ENCODE measurements at places on chromosomes 2 and 18.
A peak's percentile ranks its signal among the peaks of the same experiment; 100 is the strongest.

DNA sequence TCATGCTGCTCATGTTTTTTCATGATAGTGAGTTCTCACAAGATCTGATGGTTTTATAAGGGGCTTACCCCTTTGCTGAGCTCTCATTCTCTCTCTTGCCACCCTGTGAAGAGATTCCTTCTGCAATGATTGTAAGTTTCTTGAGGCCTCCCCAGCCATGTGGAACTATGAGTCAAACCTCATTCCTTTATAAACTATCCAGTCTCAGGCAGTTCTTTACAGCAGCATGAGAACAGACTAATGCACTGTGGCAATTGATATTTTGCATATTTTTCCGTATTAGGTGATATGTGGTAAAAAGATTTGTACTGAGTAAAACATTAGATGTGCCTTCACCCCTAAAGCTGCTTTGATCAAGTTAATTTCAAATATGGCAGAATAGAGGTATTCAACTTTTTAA is 48.8 kb downstream of the RAB27B start:
- no peak for DNase-seq

GRCh38 chr2:54350426-54350825 is 94.4 kb upstream of the TSPYL6 start:
- DNase-seq = no peak

DNA sequence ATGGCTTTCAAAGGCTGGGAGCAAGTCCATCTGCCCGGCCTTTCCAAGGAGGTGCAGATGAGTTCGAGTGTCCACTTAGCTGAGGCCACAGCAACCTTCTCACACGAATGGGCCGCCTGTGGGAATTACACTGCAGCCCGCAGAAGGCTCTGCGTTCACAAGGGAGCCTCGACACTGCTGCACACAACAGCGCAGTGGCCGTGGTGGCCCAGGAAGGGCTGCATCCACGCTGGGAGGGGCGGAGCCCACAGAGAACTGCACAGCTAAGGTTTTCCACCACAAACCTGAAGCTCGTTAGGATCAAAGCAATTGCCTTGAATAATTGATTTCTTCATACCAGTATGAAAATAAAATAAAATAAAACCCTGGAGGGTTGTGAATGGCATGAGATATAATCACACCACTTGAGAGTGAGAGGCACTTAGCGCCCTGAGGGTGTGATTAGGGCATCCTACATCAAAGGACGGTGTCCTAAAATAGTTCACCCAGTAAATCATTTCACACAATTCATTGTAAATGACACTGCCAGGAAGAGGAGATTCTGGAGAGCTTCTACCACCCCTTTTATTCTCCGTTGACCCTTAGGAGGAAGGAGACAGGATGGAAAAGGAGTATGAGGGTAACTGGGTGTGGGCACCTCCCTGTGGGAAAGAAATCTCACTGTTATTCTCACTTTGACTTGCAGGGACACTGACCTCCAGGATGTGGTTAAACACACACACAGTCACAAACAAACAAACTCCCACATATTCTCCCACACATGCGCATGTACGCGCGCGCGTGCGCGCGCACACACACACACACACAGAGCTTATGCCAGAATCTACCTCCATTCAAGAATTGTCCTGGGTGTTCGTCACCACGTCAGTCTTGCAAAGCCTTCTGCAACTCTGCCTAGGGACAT is 256.6 kb upstream of the ID2 start:
- no peak for DNase-seq

GRCh38 chr18:42801706-42802105 is 313.8 kb downstream of the RIT2 start:
- no peak for DNase-seq

DNA sequence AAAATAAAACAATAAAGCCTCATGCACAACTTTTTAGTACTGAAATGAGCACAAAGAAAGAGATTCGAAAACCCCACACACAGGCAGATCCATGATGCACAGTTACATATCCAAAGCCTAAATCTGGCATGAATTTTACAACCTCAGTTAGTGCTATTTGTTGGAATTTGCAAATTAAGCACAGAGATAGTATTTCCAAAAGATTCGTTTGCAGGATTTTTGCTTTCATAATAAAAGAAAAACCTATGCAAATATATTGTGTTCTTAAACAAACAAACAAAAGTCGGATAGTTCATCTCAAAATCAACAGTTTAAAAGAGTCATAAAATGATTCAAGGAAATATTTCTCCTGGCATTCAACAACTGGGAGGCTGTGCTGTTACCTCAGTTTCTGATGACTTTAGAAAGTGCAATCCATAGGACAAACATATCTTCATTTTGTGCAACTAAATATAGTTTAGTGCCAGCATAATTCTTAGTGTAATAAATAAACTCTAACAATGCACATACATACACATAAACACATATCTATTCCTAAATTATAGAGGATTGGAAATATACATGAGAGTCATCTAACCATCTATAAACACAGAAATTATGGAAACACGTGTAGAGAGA is 10.8 kb downstream of the PAX3 start:
- no peak for DNase-seq

DNA sequence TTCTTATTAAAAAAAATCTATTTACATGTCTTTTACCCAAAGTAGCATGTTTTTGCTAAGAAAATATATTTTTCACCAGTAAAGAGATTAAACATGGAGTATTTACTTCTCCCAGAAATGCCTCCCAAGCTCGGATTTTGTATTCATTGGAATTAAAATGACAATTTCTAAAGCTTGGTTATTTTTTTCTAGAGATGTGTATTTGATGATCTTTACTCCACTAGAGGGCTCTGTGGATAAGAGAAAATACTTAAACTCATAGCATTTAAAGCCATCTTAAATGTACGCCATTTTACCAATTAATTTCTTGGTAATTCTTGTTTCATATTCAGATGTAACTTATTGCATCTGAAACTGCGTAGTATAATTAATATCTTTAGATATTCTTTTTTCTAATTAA is 461.4 kb downstream of the GALR1 start:
- DNase-seq = no peak

GRCh38 chr2:176960061-176960460 is 252.5 kb upstream of the HNRNPA3 start:
- no peak for DNase-seq

- no peak for DNase-seq
Observed at GRCh38 chr18:49857708-49858107, 44.4 kb upstream of the ACAA2 start.

- no peak for DNase-seq
Observed at GRCh38 chr2:134783912-134784311, 54.5 kb upstream of the ACMSD start.

DNA sequence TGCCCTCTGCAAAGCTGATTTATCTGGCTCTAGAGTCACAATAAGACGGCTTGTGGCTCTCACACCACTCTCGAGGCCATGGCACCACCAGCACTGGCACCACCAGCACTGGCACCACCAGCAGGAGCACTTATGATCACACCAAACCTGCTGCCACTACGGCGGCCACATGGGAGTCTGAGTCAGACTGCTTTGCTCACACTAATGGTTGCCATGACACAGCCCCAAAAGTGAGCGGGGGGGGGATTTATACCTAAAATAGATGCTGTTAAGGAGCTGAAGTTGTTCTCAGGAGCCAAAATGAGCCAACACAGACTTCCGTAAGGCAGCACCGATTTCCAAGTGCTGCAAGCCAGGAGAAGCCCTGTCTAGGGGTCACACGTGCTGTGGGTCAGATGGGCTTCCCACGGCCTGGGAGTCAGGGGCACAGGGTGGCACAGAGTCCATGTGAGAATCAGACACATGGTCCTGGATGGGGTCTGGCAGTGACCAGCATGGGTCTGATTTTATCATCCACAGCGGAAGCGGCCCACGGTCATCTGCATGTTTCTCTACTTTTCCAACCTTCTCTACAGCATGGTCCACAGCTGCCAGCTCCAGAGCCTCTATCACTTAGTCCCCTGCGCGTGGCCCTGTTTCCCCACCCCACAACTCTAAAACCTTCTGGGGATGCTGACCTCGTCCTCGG is 16.7 kb downstream of the DNMT3A start:
- peak; percentile 41 for DNase-seq

GRCh38 chr2:122710049-122710448 is 954.6 kb downstream of the TSN start:
- no peak for DNase-seq

GRCh38 chr2:19238440-19239060 is 119.9 kb downstream of the OSR1 start:
- DNase-seq = no peak

DNA sequence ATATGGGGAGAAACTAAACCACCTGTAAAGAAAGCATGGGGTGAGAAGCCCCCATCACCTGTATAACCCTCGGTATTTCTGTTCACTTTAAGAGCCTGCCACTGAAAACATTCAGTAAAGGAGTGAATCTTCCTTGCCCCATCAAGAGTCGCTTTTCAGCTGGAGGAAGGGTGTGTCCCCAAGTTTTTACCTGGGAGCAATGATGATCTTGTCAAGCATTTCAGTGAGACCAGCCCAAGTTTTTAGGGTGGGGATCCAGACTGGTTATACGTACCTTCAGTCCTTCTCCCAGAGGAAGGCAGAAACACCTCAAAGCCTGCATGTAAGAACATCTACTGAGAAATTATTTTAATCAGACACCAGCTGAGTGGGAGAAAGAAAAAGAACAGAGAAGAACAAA is at the start of gene DSG1:
TSS of gene DSG1 (plus strand) at position 301 of the 400 bp plus-strand sequence. CDS start 141 bp downstream, outside the sequence.
- no peak for DNase-seq

GRCh38 chr2:39150102-39150562 is 29.3 kb upstream of the SOS1 start:
- DNase-seq = no peak

DNA sequence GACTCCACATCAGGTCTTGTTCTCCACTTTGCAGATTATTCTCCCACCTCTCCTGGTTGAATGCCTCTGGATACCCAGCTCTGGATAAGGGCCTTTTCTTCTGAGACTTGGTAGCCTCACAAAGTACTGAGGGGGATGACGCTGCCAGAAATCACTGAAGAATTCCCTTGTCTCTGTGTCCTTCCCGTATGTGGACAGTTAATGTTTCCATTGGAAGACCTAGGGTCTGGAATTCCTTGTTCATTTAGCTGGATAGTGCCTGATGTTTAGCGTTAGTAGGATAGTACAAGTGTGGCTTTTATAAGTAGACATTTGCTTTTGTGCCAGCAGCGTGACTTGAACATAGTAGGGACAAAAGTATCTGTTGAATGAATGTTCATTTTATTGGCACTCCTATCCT is 76.9 kb downstream of the CLHC1 start:
- no peak for DNase-seq

DNA sequence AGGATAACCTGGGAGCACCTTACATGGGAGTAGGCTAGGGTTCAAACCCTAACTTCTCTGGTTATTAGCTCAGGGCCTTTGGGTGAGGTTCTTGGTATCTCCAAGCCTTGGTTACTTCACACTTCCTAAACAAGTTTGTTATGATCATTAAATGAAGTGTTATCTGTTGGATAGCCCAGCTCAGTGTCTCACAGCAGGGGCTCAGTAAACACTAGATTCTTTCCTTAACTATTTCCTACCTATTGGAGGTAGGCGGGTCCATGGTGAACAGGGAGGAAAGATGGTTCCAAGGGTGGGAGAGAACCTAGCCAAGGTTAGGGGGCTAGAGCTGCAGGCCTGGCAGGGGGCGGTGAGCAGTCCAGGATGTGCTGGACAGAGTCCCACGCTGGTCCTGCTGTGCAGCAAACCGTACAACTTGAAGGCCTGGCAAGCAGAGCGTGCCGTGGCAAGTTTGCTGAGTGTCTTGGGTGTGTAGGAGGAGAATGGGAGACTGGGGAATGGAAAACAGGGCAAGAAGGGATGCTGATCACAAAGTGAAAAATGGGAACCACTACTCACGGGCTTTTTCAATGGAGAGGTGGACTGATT is 259.1 kb downstream of the PRKCE start:
- no peak for DNase-seq

DNA sequence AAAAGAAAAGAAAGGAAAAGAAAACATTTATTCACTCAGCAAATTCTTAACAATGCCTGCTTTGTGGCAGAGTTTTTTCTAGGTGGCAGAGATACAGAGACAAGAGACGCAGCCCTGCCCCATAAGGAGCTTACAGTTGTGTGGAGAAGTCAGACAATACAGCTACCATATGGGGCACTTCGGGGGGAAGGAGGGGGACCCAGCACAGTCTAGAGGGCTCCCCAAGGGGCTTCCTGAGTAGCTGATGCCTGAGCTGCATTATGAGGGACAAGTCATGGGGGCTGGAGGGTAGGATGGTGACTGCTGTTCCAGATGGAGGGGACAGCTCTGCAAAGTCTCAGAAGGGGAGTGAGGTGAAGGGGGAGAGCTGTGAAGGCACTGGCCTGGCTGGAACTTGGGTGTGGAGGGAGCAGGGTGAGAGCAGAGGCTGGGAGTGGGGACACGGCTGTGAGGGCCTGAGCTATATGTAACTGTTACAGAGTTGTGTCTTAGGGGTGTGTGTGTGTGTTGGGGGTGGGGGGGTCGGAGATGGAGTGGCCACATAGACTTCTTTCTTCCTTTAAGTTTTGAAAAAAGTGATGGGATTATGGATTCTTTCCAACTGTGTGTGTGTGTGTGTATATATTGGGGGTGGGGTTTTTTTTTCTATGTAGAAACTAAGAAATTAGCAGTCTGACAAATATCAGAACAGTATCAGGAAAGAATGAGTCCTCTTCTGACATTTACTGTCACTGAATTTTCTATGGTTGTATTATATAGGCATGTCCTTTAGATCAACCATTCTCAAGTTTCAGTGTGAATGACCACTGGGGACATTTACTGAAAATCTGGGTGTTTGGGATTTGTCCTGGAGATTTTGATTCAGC is 66.0 kb upstream of the HAAO start:
- DNase-seq = no peak

GRCh38 chr18:58970943-58971790 is 106.5 kb downstream of the ZNF532 start:
- no peak for DNase-seq

- no peak for DNase-seq
Observed at GRCh38 chr2:236503583-236503982, 66.0 kb upstream of the ACKR3 start.

DNA sequence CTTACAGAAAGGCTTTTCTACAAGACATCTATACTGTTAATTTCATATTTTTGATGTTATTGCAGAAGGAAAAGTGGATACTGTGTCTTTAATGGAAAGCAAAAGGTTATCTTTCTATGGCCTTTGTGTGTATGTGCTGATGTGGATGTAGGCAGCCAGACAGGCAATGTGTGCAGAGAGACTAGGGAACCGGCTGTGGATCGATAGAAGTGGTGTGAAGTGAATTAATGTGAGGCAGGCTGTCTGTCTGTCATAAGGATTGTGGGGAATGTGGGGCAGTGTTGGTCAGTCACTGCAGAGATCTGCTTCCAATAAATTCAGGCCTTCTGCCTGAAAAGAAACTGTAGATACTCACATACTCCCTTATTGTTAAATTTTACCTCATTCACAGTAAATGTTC is 156.7 kb downstream of the WDR7 start:
- no peak for DNase-seq

GRCh38 chr2:26675651-26676255 is 16.8 kb upstream of the KCNK3 start:
- DNase-seq = no peak

DNA sequence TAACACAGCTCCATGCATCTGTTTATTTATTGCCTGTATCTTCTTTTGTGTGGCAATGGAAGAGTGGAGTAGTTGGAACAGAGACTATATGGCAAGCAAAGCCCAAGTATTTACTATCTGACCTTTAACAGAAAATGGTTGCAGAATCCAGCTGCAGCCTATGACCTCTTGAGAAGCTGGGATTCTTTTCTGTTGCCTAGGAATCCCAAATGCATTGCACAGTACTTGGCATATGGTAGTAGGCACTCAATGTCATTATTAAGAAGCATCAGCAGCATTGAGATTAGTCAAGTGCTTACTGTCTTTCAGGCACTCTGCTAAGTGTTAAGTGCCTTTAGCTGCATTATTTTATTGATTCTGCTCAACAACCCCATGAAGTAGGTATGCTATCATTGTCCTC is 331.6 kb downstream of the CCDC85A start:
- no peak for DNase-seq
